Bronchial epithelial cell (primary cell): ENCODE measurements at places on chromosomes 6 and 20. TPM values are rescaled to one million over a fixed set of nuclear protein-coding genes. Genes with fewer than 3 reads are reported as not detected.
A peak's percentile ranks its signal among the peaks of the same experiment; 100 is the strongest.

The PNPLA1 gene
- 0.26 and 1.2 TPM in 2 replicates for total RNA-seq

The IP6K3 gene
- total RNA-seq, result under 0.01 and 0.13 TPM in 2 replicates

The SNRPB gene
- 196 and 280 TPM in 2 replicates for total RNA-seq

The R3HDML gene
- not detected in 2 replicates for total RNA-seq

The GPR31 gene
- total RNA-seq, result not detected in 2 replicates

The BPI gene
- not detected in 2 replicates for total RNA-seq

The SLC17A5 gene
- 12.4 and 18.7 TPM in 2 replicates for total RNA-seq

The GPLD1 gene
- 0.26 and 0.64 TPM in 2 replicates for total RNA-seq

The CASS4 gene
- total RNA-seq, result 0.13 TPM in 1 of 2 replicates, not detected in the other

The GLO1 gene
- total RNA-seq, result 95.0 and 97.8 TPM in 2 replicates

The CNR1 gene
- total RNA-seq, result under 0.01 and 0.13 TPM in 2 replicates

The DYNLT2 gene
- 1.0 and 1.1 TPM in 2 replicates for total RNA-seq

The SHLD1 gene
- total RNA-seq, result 4.5 TPM in 2 replicates

The SEL1L2 gene
- not detected in 2 replicates for total RNA-seq

The RNF144B gene
- 141 and 239 TPM in 2 replicates for total RNA-seq

The ZSCAN23 gene
- total RNA-seq, result 2.4 and 2.8 TPM in 2 replicates

DNA sequence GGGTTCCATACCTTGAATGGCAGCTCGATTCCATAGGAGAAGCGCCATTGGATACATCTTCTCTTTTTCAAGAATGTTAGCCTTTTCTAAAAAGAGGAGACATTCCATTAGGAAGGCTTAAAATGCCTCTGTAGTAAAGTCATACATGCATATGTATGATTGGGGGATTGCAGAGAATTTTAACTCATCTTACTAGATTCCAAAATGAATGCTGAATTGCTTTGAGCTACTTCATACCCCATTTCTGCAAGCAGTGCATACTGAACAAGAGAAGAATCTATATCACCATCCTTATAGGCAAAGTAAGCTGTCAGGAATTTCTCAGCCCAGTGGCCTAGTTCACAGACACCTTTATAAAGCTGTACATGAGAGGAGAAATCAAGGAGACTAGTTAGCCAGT lies 80.3 kb downstream of the NDUFAF5 start:
- DNase-seq, result no peak

DNA sequence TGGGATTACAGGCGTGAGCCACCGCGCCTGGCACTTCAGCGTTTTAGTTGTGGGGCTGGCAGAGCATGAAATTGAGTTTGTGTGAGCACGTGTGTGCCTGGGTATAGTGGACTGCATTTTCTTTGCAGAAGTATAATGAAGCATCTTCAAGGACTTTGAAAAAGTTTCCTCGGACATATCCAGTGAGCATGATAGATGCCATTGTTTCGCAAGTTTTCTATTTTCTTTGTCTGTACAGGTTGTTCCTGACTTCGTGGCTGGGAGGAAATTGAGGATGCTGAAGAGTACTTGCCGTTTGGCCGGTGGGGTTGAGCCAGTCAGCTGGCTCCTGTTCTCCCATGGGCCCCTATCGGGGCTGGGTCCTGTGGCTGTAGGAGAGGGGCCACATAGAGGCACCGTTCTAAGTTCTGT lies 55.9 kb downstream of the RREB1 start:
- no peak for DNase-seq

DNA sequence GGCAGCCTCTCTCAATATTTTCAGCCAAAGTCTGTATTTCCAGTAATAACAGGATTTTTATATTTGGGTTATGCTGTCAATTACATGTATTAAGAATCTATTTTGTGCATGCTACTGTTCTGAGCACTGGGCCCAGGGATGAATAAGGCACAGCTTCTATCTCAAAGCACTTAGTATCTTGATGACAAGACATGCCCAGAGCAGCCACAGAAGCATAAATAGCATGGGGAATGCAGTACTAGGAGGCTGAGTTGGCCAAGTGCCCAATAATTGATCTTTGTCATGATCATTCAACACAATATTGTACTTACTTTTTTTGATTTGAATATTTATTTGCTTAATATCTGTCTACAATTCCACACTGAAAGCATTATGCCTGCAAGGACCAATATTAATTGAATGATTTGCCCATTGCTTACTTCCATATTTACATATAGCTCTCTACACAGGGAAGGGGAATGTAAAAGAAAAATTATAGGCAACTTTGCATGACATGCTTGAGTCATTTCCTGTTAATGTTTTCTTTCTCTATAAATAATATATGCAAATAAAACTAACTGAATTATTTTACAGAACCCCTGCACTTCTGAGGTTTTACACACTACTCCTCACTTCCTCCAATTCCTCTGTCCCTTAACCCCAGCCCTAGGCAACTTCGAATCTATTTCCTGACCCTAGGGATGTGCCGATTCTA lies 298.9 kb upstream of the BMP2 start:
- peak; percentile 13 for DNase-seq

DNA sequence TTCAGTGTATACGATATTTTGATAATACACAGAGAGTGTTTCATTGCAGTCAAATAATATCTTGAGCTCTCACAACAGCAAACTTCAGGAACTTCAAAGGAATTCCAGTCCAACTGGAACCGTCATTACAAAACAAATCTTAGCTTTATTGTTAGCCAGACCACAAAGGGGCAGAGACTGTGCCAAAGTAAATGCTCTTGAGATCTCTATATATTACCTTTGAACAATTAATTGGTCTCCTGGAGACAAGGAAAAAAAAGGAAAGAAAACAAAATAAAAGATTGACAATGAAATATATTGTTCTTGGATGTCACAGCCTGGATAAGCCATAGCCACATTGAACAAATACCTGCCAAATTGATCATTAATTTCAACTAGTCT lies 70.0 kb downstream of the FOXC1 start:
- no peak for DNase-seq

- no peak for DNase-seq
These were observed 6.2 kb downstream of the CSE1L start for GRCh38 chr20:49052334-49052733.

DNA sequence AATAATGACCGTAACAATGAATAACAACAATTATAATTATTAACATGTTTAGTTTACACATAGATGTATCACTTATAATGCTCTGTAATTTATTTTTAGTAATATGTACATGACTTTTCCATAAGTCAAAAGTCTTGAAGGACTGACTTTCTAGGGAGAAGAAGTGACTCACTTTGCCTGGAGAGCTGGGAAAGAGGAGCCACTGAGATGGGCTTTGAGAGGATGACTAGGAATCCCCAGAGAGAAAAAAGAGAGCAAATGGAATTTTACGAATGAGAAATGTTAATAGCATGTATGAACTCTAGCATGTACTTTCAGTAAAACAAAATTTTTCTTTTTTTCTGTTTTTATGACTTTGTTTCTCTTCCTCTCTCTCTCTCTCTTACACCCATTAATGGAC lies 67.8 kb upstream of the RALY start:
- DNase-seq, result no peak

- DNase-seq, result no peak
These were observed 1.6 kb downstream of the OLIG3 start for GRCh38 chr6:137492289-137493217.

GRCh38 chr6:151757506-151757955 lies 50.0 kb upstream of the ESR1 start:
- DNase-seq, result no peak

GRCh38 chr6:96702626-96703025 lies 134.7 kb downstream of the GPR63 start:
- DNase-seq, result no peak

GRCh38 chr20:57578476-57579165 lies 17.7 kb downstream of the PCK1 start:
- no peak for DNase-seq

DNA sequence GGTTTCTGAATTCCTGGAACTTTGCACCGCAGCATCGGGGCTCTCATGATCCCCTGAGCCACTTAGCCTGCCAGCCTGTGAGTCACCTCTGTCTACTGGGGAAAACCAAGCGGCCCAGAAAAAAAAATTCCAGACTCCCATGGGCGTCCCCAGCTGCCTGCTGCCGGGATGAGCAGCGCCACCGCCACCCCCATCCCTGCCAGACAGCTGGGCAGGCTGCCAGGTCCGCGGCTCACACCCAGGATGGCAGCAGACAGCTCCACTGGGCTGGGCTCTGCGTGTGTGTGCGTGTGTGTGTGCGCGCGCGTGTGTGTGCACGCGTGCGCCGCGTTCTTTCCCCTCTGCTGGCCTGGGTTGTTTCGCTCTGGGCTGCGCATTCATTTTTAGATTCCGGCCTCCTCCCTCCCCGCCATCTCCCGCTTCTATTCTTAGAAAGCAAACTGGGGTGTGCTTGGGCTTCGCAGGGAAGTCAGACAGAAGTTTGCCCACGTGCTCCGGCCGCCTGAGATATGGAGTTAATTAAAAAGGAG lies 38.9 kb upstream of the PMEPA1 start:
- peak; percentile 87 for DNase-seq

- DNase-seq, result no peak
These were observed 203.3 kb downstream of the RNGTT start for GRCh38 chr6:88760091-88760490.

GRCh38 chr6:25014791-25015560 lies 79.2 kb upstream of the RIPOR2 start:
- DNase-seq, result no peak

DNA sequence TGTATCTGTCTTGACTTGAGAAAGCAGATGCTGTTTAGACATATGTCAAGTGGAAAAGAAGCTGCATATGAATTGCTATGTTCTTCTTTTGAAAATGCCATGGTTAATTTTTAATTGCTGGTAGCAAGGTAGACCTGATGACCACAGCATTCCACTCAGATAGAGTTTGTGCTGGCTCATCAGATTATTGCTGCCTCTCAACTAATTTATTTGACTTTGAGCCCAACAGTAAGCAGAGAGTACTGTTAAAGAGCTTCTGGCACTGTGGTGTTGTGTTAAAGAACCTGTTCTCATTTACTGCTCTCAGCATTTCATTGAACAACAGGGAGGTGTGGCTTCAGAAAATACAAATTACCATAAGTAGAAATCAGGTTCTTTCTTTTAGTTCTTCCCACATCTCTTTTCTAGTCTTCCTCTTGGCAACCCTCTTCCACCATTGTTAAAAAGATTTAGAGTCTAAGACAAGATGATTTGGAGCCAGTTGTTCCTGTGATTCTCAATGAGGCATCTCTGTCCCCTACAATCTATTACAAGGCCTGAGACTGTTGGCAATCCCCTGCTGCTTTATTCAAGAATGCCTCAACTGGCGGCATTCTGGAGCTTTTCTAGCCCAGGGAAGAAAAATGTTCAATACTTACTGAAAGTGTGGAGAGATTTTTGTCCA lies 967.6 kb upstream of the GJE1 start:
- DNase-seq, result no peak

GRCh38 chr6:155010940-155011339 lies 15.8 kb downstream of the TIAM2 start:
- DNase-seq, result no peak

- DNase-seq, result no peak
These were observed 24.0 kb upstream of the SERINC1 start for GRCh38 chr6:122495612-122496011.

- DNase-seq, result no peak
These were observed 213.0 kb upstream of the SUPT3H start for GRCh38 chr6:45590696-45591184.

DNA sequence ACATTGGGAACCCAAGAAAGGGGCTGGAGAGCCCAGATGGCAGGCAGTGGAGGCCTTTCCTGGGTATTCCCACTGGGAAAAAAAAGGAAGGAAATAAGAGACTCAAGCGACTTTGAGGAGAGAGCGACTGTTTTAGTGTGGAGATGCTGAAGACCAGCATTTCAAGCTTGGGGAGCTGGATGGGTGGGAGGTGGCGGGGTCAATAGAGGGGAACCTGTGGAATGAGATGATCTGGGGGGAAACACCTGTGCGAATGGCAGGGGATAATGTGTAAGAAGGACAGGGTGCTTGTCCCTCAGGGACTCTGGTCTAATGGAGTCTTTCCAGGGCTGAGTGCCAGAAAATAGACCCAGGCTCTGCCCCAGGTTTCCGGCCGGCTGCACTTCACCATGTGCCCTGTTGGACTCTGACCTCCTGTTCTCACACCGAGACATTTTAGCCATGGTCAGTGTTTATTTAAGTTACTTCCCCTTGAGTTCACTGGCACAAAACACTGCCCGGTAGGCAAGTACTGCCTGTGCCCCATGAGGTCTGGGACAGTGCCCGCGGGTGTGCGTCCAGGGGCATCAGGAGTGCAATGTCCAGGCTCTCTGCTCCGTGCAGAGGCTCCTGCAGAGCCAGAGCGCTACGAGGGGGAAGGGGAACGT lies 50.4 kb upstream of the NKX2-2 start:
- DNase-seq, result no peak

DNA sequence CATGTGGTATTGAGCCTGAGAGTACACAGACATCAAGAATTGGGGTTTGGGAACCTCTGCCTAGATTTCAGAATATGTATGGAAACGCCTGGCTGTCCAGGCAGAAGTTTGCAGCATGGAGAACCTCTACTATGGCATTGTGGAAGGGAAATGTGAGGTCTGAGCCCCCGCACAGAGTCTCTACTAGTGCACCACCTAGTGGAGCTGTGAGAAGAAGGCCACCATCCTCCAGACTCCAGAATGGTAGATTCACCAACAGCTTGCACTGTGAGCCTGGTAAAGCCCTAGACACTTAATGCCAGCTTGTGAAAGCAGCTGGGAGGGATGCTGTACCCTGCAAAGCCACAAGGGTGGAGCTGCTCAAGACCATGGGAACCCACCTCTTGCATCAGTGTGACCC lies 658.2 kb downstream of the HACE1 start:
- no peak for DNase-seq

- no peak for DNase-seq
These were observed 35.3 kb downstream of the FRK start for GRCh38 chr6:116025405-116025804.

- no peak for DNase-seq
These were observed 289.8 kb upstream of the IRAK1BP1 start for GRCh38 chr6:78577585-78577984.

DNA sequence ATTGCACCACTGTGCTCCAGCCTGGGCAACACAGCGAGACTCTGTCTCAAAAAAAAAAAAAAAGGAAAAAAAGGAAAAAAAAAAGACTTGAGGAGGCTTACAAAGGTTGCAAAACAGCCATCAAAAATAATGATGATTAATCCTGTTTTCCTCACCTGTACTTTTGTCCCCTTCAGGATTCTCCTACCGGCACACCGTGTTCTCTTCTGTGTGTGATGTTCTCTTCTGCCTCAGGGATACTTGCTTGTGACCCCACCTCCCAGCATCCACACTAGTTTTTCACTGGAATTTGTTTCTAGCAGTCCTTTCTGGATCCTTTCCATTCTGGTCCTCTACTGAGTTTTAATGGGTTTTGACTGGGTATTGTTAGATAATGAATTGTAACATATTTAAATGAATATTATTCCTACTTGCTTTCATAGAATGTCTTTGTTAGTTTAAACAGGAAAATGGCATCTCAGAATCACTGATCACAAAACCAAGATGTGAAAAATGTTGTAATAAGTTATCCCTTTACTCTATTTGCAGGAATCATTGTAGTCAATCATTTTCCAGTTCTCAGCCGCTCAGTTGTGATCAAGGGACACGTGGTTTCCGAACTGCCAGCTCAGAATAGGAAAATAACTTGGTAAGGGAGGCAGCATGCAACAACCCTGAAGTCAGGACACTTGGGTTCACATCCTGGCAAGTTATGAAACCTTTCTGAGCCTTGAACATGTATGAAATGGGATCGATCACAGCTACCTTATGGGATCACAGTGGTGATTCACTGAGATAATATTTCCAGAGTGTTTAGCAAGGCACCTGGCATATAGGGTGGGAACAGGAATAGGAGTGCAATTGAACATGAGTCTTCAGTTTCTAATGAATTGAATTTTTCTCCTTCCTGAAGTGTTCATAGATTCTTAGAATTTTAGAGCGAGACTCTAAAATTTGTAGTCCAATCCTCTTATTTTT lies 8.5 kb downstream of the C6orf89 start:
- DNase-seq, result peak; percentile 56
